Amniotic epithelial cell (primary cell): ENCODE measurements at places on chromosomes 3 and 15.

DNA sequence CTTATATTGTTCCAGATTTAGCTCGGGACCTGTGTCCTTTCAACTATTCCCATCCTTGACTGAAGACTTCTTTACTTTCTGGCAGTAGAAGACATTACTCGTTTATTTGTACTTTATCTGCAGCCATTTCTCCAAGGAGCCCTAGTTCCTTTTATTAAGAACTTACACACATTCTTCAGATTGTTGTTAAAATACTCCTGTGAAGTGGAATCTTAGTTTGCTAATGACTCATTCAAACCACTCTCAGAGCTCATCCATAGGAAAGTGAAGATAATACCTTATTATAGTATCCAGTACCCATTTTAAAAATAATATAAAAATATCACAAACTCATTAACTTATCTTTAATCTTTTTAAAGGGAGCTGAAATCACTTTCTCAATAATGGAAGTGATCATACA is 63.5 kb downstream of the C3orf70 start:
- peak; percentile 41 for DNase-seq

- DNase-seq = no peak
These were observed 18.7 kb downstream of the PAQR5 start for GRCh38 chr15:69317392-69317841.

GRCh38 chr3:150370122-150370602 is 37.9 kb upstream of the TSC22D2 start:
- DNase-seq = peak; percentile 93

DNA sequence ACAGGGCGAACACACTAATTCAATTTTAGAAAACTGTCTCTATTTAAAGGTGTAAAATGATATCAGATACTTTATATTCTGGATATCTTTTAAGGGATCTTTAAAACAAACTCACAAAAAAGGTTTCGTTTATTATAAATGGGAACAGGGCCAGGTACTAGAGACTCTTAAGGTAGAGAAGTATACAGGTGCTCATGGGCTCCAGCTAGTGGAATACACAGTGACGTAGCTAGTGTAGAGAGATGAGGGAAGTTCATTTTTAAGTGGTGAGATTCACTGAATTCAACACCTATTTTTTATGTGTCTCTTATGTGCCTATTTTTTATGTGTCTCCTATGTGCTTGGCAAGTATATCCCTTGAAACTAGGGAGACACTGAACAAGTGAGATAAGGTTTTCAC is 132.7 kb upstream of the FAM3D start:
- no peak for DNase-seq

DNA sequence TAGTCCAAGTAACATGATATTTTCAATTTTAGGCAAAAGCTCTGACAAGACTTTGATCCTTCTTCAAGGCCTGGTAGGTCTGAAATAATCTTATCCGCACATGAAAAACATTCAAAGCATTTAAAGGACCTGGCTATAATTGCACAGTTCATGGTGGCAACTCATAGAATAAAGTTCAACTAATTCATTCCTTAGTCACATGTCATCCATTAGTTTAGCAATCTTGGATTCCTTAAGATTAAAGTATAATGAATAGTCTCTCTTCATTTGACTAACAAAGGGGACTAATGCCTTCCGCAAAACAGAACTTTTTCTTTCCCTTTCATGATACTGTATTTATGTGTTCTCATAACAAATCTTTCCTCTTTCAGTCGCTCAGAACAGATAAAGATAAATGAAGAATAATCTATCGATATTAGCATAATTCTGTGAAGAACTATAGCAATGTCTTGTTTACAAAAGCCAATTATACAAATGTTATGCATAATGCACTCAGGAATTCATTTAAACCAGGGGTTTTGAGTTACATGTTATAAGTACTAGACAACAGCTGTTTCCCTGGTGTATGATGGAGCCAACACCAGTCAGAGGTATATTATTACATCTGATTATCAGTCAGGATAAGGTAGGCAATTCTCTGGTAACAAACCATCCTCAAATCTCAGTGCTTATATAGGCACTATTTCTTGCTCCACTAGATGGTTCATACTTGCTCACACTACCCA is 172.5 kb downstream of the POTEB3 start:
- no peak for DNase-seq
